ENCODE measurements at places on chromosomes 4 and X.

DNA sequence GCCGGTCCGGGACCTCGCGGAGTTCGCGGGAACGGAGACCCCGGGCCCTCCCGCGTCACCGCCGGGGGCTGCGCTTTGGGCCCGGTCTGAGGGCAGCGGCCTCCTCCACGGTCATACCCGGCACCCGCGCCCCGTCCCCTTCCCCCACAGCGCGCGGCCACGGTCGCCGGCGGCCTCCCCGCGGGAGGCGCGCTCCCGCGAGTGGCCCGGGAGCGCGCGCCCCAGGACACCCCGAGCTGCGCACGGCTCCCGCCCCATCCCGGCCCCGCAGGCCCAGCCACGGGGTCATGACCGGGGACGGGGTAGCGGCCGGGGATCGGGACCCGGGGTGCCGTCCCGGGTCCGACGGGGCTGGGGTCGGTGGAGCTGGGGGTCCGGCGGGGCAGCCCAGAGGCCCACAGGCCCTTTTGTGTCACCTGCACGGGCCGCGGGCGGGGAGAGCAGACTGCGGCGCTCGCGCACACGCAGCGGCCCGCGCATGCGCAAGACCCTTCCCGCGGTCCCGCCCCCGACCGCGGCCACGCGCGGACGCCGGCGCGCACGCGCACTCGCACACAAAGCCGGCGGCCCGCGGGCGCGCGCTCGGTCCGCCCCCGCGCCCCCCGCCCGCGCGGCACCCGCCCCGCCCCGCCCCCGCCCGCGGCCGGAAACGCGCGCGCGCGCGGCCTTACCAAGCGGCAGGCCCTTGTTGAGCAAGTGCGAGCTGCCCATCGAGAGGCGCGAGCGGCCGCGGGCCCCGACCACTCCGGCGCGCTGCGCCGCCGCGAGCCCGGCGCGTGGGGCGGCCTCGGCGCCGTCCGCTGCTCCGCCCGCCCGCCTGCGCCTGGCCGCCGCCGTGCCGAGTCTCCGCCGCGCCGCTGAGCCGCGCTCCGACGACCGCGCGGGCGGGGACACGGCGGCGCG lies at the start of gene CTBP1:
Gene CTBP1 (minus strand): TSS at position 886 of the 903 bp plus-strand sequence. CDS start 7,799 bp downstream, outside the sequence.
- DNase-seq = peak; percentile 68

DNA sequence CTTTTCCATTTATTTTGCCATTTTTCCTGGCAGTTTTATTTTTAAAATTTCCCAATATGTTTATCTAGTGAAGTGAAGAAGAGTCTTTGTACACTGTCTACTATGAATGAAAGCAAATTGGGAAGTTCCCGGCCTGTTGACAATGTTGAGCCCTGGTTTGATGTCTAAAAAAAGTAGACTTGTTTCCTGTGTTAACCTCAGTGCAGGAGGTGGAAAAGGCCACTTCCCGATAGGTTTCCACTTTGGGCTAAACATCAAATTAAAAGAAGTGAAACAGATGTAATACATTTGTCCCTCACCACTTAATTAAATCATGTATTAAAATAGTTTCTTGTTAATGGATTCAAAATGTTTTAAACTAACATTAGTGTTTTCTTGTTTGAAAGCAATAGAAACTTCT lies 30.0 kb downstream of the BBS12 start:
- no peak for DNase-seq

DNA sequence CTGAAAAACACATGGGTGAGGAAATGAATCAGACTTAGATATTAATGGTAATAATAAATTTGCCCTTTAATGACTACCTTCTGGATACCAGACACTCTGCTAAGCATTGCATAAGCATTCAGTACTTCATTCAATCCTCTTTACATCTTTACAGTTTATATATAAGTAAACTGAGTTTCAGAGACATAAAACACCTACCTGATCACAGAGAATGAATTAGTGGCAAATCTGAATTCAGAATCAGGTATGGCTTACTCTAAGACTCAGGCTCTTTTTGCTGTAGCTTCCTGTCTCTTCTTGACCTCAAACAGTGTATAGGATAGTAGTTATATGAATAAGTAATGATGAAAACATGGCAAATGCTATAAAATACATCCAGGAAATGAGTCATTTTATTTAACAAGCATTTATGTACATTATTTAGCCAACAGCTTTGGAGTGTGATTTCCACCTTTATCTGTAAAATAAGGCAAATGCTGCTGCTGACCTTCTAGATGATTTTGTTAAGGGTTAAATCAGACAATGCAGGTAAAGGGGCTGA lies 83.9 kb downstream of the VEGFC start:
- no peak for DNase-seq

DNA sequence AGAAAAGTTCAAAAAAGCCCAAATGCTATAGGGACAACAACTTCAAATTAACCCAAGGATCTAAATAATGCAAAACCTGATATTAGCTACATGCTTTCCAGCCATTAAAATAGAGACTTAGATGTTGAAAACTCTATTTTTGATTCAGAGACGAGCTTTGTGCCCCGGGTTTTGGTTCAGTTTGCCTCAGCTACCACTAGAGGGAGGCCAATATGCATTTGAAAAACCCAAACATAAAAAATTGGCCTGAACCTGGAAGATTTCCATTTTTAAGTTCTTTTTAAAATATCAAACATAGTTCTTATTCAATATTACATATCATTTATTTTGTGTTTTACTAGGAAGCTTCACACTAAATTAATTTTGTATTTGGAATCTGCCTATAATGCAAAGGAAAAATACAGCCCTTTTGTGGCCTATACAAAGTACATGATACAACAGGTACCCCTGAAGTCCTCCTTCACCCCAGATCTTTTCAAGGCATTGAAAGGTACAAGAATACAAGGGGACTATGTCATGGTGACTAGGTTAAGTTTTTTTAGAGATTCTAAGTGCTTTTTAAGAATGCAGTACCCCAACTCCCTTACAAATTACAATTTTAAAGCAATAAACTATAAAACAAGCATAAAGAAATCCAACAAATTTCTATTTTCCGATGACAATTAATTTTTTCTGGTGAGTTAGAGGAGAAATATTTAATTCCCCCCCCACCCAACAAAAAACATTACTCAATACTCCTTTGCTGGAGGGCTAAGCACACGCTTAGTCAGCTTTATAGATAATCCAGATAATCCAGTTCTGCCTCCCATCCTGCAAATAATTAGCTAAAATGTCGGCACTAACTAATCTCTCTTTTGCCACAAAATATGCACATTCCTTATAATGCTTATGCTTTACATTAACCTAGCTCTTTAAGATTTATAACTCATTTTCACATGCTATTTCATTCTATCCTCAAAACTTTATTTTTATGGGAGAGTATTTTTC lies 97.7 kb upstream of the PTPN13 start:
- no peak for DNase-seq

DNA sequence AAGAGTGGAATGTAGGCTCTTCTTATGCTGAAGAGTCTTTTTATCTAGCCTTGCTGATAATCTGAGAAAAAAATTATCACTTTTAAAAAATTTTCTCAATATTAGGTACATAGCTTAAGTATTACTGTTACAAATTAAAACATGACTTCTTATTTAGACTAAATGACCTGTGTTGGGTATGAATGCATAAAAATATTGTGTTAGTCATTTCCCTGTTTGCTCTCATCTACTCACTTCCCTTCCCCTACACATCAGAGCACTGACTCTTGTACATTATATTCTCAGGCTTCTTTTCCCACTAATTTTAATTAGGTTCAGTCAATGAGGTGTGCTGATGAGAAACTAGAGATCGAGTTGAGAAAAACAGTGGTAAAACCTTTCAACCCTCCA lies 881.0 kb downstream of the PCDH18 start:
- no peak for DNase-seq

GRCh38 chrX:13024986-13025385 lies 19.4 kb downstream of the FAM9C start:
- no peak for DNase-seq

- DNase-seq = no peak
Measured at GRCh38 chr4:140368686-140369085, 4.8 kb upstream of the SCOC start.

GRCh38 chr4:13640149-13640940 lies 12.8 kb upstream of the BOD1L1 start:
- DNase-seq = no peak
